H4 (cell line): ENCODE measurements at places on chromosomes 7 and 10.
A peak's percentile ranks its signal among the peaks of the same experiment; 100 is the strongest.

GRCh38 chr10:110679486-110680272 is 35.5 kb downstream of the RBM20 start:
- no peak for DNase-seq

DNA sequence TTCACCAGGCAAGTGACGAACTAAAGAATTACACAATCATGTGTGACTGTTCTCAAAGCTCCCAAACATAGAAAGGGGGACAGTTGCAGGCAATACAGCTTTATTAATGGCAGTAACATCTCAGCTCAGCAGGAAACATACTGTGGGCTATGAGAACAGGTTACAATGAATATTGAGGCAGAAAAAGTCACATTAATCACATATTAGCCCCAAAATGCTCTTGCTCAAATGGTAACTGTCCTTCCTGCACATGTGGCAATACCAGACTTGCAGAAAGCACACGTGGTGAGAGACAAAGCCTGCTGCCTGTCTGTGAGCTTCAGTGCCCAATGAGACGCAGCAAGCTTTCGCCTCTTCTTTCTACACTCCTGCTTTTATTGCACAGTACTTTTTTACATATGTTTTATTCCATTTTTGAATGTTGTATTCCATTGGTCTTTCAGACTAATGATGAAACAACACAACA is 104.9 kb upstream of the ACBD5 start:
- DNase-seq, result no peak

DNA sequence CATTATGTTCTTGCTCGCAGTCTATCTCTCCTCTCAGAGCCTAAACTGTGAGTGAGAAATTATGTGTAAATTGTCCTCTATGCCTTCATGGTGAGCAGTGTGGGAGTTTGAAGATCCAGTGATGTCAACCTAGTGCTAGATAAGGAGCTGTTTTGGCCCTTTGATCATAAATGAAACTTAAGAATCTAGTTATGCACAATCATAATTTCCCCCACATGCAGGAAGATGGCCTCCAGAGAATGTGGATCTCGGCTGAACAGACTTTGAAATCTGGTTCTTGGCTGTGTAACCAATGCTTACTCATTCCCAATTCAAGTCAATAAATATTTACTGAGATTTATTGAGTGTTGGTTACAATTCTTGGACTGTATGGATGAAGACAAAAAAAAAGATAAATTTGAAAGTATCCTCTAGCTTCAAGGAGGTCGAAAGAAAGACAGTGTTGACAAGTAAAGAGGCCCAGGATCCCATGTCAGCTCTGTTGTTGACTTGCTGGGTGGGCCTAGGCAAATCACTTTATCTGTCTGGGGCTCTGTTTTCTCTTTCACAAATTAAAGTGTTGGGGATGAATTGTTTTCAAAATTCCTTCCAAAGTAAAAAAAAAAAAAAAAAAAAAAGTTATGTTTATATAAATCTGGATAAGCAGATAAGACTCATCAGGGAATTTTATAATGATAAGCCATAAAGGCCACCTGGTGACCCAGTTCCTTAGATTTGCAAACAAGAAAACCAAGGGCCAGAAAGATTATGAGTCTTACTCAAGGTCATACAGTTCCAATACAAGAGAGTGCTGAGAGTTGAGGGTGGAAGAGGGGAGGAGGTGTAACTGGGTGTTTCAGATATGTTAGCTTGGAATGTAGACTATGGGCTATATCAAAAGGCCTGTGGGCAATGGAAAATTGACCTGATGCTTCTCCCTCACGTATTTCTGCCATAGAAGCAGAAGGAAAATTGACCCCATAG is 969.9 kb downstream of the KCNMA1 start:
- DNase-seq, result no peak

DNA sequence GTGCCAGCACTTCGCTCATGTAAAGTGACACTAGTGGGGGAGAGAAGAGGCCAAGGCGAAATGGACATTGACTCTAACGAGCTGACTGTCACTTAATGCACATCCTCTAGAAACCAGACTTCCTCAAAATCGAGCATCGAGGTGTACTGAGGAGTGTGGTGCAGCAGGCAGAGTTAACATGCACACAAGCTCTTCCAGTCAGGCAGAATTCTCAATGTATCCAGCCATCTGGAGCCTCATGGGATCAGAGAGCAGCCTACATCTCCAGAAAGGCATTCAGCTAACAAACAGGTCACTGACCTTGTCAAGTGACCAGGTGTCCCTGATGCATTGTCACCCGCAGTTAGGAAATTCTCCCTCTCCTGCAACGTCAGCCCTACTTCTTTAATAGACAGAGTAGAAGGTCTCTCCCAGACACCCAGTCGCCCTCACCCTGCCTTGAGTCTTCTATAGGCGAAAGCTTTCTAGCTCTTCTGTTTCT is 259.8 kb upstream of the AOAH start:
- no peak for DNase-seq

DNA sequence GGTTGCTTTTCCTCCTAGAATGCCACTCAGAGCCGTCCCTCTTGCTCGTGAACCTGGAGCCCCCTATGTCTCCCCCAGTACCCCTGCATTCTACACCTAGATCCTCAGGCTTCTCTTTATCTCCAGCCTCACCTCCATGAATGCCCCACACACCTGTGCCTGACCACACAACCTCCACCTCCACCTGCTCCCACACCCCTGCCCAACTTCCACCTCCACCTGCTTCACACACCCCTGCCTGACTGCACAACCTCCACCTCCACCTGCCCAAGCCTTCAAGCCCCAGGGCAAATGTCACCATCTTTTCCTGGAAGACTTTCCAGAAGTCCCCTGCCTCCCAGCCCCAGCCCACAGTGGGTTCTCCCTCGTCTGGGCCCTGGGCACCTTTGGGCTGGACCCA is 6.9 kb upstream of the LFNG start:
- DNase-seq, result no peak

DNA sequence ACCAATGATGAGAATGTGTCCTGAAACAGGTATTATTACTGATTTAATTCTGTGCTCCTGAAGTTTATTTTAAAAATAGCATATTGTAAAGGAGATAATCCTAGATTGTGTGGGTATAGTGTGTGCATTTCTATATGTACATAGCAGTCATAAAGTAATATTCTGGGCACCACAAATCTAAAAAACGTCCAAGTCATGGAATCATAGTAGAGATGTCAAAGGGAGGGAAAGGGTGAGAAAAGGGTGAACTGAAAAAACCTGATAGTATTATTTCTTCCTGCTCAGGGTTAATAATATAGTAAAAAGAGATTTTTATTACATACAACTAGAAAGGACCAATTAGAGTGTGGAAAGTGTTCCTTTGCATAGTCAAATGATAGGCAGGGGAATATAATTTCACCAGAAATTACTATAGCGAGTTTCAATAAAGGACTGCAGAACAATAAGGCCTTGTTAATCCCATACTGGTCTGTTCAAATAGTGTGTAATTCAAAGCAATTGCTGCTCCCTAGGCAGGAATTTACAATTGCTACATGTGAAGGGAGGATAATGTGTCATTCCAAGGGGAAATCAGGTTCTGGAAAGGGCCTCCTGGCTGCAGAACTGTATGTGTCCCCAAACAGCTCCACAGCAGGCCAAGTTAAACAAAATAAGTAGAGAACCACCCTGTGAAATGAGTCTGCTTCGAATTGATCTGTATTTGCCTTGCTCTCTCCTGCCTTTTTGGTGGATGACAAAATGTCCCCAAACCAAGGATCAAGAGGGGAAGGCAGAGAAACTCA is 42.5 kb upstream of the KMT2E start:
- DNase-seq, result no peak

GRCh38 chr7:109582211-109582610 is 1012.5 kb downstream of the DNAJB9 start:
- no peak for DNase-seq

DNA sequence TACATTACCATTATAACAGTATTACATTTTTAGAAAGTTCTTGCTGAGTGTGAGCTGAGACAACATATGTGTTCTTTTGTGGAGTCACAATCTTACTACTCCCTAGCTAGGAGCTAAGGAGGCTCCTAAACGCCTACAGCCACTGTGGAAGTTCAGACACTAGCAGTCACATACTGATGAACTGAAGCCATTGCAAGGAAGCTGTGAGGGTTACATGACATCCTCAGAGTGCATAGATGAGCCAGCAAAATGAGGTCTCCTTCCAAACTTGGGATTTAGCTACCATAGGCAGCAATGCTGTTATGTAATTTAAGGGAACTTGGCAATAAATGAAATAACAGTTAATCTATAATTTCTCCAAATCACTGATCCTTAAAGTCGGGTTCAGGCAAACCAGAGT is 10.8 kb upstream of the ST7 start:
- no peak for DNase-seq

DNA sequence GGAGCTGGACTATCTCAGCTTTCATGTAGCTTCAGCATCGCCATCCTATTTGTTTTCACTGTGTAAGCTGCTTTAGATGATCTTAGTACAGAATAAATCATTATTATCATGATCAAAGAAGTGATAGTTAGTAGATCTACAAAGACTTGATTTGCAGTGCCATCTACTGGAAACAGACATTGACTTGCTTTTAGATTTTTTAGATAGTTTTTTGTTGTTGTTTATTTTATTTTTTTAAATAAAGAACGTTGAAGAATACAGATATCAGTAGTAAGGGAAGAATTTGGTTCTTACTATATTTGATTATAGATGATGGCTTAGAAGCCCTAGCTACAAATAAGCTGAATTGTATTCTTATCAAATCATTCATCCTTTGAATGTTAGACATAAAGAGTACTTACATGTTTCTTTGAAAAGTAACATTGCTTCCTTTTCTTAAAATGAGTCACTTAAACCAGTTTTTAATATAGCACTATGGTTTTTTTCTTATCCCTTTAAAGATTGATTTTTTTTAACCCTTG is 6.3 kb upstream of the SFMBT2 start:
- peak; percentile 13 for DNase-seq

DNA sequence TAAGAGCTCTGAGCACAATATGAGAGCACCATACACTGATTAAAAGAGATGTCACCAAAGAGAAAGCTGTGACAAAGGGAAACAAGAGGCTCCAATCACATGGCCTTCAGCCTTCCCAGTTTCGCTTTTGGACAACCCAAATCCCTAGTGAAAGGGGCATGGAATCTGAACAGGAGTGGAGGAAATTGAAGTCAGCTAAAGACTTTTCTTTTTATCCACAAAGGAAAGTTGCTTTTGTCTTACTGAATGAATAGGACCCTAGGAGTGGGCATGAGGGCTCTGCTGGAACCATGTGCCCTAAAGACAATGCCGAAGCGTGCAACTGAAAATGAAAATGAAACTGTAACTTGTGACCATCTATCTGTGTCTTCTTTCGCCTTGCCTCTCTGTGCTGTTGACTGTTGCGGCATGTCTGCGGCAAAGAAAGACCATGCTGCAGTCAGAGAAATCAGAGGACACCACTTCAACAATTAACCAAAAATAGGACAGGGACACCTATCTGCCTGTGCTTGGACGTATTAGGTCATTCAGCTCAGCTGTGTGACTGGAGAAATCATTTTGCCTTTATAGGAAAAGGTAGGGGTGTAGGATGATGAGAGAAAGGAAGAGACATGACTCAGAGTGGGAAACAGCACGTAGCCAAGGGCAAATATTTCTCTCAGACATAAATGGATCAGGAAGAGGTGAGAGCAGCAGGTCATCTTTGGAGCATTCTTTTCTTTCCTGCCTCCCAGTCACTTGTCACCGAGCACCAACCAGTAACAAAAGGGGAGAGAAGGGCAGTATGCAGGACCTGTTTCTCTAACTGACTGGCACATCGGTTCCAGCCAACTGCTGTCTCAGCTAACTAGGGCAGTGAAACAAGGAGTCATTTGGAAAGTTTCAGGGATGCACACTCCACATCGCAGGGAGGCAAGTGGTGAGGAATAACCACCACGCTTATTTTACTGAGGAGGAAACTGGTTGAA is 12.3 kb downstream of the CAV2 start:
- DNase-seq, result peak; percentile 73

GRCh38 chr10:25061711-25062449 is 45.5 kb downstream of the THNSL1 start:
- DNase-seq, result peak; percentile 57

GRCh38 chr7:27906385-27907091 is 166.6 kb downstream of the TAX1BP1 start:
- DNase-seq, result no peak

- no peak for DNase-seq
Observed at GRCh38 chr10:34161777-34162370, 653.2 kb downstream of the PARD3 start.

GRCh38 chr7:77536413-77537135 is 521 bp upstream of the PTPN12 start:
- peak; percentile 95 for DNase-seq

GRCh38 chr7:47988496-47989386 is 9.3 kb upstream of the HUS1 start:
- DNase-seq, result no peak

DNA sequence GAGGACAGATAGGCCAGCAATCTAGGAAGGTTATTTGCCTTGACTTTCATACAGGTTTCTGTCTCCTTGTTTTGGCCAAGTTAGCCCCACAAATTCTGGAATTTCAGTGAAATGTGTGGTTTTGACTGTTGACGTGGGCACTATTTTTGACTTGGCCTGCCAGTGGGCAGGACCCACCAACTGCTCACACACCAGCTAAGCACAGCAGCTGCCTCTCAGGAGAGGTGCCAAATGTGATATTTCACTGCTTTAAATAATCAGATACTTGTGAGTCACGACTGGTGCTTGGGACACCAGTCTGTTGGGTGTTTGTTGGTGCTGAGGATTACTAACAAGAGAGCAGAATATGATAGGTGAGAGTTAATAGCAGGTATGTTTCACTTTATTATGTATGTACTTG is 409.7 kb upstream of the MTPN start:
- DNase-seq, result peak; percentile 36
